ENCODE measurements at places on chromosomes 5 and 9.

DNA sequence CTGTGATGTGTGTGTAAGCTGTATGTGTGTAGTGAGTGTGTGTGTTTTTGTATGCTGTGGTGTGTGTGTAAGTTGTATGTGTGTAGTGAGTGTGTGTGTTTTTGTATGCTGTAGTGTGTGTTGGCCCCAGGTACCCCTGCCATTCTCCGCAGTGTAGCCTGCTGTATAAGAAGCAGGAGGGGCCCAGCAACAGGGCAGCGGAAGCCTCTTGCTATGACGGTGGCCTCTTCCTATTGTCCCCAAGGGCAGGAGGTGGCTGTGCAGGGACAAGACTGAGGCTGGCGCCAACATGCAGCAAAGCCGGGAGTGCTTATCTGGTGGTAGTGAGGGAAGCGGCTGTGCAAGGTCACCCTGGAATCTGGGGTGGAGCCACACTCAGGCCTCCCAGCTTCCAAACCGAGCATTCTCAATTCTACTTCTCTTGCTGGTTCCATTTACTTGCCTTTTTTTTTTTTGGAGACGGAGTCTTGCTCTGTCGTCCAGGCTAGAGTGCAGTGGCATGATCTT, 5.1 kb downstream of the SPAAR start:
- no peak for DNase-seq

GRCh38 chr5:66100851-66101250, 43.2 kb upstream of the SREK1 start:
- no peak for DNase-seq

GRCh38 chr5:178418471-178419010, 171.7 kb downstream of the COL23A1 start:
- DNase-seq, result no peak

- DNase-seq, result no peak
Observed at GRCh38 chr5:135831439-135831838, 3.0 kb upstream of the SLC25A48 start.

GRCh38 chr5:142627383-142628217, 58.3 kb downstream of the FGF1 start:
- no peak for DNase-seq

DNA sequence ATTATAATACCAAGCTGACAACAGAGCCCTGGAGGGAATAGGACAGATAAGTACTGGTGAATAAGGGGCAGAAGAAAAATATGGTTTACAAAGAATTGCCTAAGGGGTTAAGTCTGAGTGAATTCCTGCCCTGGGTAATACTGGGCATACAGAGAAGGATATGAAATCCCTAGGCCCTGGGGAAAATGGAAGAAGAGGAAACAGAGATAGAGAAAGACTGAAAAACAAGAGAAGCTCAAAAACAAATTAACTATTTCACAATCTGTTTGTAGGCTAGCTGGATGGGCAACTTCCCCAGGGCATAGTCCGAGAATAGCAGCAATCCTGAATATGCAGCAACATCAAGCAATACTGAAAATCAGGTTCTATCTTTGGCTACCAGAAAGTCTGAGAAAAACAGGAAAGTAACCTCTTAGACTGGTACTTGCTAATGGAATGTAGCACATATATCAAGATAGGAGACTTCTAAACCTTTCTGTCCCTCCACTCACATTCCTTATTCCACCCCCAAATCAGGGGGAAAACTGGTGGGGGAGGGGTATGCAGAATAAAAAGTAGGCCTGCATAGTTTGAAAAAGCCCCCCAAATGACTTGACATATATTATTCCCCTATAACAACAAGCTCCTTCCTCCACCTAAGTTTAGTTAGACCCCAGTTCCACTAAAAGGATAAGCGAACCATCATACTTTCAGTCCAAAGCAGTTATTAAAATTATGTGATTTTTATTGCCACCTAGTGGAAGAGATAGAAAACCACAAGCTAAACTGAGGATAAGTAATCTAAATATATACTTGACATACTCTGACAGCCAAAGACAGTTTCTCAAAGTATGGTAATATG, 20.6 kb downstream of the SLC38A9 start:
- no peak for DNase-seq

DNA sequence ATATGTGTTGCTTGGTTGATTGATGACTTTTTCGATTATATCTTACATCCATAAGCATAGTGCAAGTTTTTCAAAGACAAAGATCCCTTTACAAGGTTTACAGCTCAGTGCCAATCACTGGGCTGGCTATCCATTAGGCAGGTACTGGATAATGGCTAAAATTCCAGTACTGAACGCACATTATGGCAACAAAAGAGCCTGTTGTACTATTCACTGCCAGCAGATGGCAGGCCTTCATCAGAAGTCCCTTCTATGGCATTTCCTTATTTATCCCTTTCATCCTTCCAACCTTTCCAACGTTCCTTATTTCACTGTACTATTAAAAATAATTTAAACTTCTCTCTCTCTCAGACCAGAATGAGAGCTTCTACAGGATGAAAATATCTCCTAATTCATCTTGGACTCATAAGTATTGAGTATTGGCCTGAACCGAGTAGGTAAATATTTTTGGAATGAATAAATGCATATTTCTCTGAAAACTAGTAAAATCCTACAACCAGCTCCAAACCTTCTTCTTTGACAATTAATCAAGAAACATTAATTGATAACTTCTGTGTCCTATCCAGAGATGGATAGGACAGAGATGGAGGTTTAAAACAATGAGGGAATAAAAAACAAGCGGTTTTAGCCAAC, 6.7 kb upstream of the WNT8A start:
- peak; percentile 69 for DNase-seq

DNA sequence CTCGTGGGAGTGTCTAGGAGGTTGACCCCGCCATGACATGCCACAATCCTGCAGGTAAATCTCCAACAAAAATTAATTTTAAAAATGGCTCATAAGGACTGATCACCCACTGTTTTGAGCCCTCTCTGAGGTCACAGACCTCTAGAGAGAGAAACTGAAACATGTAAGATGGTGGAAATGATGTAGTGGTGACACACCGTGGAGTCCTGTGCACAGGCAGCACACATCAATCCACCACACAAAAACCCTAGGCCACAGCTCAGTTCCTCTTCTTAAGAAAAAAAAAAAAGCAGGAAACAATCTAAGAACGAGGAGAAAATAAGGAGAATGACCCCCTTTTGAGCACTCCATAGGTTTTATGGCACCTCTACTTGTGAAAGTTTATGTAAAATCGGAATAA, 93.8 kb upstream of the FAM120A start:
- DNase-seq, result no peak

- DNase-seq, result no peak
Observed at GRCh38 chr5:68426586-68426985, 211.0 kb downstream of the PIK3R1 start.

DNA sequence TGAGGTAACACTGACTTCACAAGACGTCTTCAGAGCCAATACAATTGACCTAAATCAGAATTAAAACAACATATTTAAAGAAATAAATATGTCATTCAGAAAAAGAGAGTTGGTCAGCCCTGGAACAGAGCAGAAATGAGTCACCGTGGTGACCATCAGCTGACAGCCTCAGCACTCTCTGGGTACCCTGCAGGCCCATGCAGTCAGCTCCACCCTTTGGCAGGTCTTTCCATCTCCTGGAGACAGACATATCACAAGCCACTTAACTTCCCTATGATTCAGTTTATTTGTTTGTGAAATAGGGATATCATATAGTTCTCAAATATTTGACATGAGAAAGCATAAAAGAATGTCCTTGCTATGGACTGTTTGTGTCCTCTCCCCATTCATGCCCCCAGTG, 151.6 kb upstream of the MEF2C start:
- no peak for DNase-seq
